Activated CD4-positive, alpha-beta T cell treated with anti-CD3 and anti-CD28 coated beads, Interleukin-2, amount 50 U/mL, for 4 hours (primary cell): ENCODE measurements at places on chromosomes 2 and 18.

DNA sequence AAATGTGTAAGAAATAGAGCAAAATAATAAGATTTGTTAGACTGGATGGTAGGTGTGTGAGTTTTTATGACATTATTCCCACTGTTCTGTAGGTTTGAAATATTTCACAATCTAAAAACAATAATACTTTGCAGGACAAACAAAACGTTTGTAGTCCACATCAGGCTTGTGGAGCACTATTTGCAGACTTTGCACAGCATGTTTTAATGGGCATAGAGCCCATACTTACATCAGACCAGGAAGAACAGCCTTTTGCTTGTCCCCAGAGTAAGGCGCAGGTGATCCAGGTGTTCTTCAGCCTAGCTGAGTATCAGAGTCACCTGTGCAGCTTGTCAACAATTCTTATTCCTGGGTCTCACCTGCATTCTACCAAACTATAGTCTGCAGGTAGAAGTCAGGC is 9.1 kb upstream of the STK39 start:
- no peak for DNase-seq

DNA sequence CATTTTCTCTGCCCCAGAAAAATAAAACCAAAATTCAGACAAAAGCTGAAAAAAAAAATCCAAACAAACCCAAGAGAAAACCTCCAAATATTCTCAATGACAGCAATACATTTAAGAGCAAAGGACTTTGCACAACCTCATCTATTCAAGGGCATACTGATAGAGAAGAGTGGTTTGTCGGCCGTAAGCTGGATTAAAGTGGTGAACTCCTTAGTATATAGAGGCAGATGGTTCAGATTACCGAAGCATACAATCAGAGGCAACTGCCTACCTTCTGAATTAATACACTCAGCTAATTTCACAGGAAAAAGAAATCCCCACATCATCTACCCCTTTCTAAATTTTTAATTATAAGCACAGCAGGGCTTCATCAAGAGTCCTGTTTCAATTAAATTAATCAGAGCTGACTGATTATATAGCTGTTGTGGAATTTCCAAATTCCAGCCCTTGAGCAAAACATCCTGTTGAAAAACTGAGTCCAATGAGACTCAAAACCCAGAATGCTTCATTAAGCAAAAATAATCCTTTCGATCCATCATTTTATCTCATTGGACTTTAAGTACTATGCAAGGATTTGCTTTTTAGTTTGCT is at the start of gene CPLX4:
CPLX4 (minus strand) TSS at position 190 of the 591 bp plus-strand sequence; CDS start at position 3, 187 bp downstream.
- DNase-seq = no peak

DNA sequence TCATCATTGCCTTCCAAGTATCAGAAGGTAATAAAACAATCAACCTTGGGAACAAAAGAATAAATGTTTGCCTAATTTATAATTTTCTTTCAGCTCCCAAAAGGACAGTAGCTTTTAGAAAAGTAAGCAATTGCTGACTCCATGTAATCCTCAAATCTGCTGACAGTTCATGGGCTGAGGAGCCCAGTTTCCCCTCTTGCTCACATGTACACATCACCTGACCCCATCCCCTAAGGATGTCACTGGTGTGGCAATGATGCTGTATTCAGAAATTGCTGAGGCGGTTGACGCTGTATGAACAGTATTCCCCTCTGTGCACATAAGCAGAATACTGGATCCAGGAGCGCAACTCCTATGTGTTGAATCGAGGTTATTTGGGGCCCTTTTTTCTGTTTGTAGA is 56.1 kb upstream of the LYPD1 start:
- DNase-seq = no peak

DNA sequence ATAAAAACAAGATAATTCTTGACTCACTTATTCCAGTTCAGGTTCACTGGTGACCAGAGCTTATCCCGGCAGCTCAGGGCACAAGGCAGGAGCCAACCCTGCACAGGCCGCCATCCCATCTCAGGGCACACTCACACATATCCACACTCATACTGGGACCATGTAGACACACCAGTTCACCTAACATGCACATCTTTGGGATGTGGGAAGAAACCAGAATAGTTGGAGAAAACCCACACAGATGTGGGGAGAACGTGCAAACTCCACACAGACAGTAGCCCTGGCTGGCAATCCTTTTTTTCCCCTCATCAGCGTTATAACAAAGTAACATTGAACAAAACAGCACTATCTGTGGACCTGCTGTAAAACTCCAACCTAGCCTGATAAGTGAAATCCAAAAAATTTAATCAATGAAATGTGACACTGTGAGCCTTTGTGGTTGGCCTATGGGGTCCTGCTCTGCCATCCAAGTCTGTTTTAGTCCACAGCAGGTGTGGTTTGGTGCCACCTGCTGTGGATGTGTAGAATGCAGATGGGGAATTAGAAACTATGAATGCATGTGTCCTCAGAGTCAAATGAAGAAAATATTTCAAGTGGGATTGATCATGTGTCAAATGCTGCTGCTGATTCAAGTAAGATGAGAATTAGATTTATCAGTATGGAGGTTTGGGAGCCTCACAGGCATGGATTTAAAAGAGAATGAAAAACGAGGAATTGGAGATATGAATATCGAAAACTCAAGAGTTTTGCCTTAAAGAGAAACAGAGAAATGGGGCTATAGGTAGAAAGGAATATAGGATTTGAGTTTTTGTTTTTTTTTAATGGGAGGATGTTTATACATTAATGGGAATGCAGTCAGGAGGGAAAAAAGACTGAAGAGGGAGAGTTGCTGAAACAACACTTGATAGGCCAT is 47.0 kb downstream of the UGP2 start:
- peak; percentile 25 for DNase-seq

DNA sequence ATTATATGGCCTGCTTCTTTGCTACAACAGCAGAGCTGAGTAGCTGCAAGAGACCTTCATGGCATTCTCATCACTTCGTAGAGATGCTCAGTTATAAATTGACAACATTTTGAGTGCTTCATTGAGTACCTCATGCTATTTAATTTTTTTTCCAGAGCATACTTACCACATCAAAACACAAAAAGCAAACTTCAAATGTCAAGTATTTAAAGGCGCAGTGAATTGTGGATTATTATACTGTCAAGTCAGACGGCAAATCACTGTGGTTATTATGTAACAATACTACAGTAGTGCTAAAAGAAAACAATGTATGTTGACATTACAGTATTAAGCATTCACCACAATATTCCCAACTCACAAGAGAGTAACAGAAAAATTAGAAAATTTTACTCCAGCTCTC is 12.5 kb downstream of the ZC3H8 start:
- no peak for DNase-seq

- DNase-seq = no peak
Observed at GRCh38 chr18:57859314-57859713, 56.2 kb upstream of the ATP8B1 start.

DNA sequence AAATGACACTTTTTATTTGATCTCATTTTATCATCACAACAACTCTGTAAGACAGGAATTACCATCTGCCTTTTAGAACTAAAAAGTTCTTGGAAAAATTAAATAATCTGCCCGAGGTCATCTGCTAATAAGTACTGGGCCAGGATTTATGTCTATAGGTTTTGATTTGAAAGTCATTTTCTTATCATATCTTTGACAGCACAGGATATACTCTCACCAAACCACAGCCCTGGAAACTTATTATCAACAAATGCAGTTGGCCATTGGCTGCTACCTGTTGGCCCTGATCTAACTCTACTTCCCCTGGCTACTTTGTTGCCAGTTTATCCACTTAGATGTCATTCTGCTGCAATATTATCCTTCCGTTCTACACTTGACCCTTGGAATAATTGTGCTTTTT is 354.6 kb downstream of the RAD51AP2 start:
- DNase-seq = no peak

- DNase-seq = no peak
Observed at GRCh38 chr2:186637497-186637800, 47.6 kb downstream of the ITGAV start.

DNA sequence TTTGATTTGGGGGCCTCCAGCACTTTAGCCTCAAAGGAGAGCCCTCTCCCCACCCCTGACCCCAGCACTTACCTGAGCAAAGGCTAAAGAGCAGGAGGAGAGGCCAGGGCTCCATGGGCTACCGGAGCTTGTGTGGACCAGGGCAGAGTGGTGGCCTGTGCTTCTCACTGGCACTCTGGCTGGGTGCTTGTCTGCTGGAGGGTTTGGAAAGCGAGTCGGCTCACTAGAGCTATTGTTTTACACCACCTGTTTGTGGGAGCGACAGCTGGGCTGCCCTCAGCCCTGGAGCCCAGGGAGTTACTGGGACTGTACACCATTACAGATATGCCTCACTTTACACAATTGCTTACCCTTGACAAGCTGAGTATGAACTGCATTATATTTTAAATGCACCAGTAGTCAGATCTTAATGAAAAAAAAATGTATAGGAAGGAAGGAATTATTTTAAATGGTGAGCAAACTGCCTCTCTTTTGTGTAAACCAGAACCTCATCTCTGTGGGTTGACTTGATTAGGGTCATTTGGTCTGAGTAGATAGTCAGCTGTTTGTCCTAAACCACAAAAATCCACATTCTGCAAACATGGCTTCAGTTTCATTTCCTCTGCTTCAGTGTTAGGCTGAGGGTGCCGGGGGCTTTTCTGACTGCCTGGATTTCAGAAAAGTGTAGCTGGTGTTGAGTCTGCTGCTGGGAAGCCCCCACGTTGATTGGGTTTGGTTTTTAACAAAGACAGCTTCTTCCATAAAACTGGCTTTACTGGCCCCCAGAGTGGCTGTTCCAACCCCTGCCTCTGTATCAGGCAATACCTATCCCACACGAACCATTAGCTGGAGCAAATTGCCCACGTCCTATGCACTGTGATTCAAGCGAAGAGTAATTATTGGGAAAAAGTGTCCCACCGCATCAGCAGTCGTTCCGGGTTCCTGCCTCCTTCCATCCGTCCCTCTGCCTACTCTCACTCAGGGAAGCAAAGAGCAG is at the start of gene CHRNA1:
CHRNA1 (minus strand) TSS at position 193 of the 976 bp plus-strand sequence; CDS start at position 115, 78 bp downstream.
- DNase-seq = no peak

DNA sequence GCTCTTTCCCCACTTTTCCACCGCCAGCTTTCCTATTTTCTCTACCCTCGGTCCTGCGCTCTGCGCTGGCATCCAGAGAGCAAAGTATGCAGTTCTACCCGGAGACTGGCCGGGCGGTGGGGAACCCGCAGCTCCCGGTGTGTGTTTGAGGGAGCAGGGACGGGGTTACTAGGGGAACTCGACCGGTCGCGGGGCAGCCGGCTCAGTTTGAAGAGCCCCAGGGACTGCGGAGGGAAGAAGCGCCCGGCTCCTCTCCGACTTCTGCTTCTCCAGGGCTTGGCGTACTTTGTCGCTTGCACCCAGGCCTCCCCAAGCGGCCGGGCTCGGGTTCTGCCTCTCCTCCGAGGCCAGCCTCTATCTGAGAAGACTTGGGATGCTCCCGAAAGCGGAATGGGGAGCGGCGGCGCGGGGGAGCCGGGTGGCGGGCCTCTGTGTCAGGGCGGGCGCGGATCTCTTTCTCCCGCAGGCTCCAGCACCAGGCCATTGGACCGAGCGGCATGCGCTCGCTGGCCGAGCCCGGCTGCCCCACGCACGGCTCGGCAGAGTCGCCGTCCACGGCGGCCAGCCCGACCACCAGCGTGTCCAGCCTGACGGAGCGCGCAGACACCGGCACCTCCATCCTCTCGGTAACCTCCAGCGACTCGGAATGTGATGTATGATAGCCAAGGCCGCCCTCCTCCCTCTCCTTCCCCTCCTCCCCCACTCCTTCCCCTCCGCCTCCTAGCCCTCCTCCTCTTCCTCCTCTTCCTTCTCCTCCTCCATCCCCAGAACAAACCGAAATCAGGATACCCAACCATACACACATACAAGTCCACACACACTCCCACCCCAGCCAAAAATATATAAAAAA is 2.8 kb downstream of the SIX3 start:
- no peak for DNase-seq
